ENCODE measurements at places on chromosomes 6 and 20.

DNA sequence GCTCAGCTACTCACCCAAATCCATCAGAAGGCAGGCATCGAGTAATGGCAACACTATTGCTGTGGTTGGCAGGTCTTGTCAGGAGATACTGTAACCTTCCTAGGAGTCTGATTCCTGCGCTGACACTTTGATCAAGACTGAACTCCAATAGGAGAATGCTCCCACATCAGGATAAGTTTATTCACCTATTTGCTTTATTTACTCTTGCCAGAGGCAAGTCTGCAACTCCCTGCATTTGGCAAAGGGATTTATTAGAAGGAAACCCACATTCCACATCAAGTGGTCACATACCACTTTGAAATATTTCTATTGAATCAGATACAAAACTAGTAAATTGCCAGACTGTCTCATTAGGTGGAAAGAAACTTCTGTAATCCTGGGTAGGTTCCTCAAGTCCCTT, 43.5 kb downstream of the ZFAND3 start:
- no peak for DNase-seq

GRCh38 chr20:3815703-3816315, 4.5 kb upstream of the AP5S1 start:
- no peak for DNase-seq

- no peak for DNase-seq
Measured at GRCh38 chr20:25467441-25467840, 60.0 kb downstream of the GINS1 start.

DNA sequence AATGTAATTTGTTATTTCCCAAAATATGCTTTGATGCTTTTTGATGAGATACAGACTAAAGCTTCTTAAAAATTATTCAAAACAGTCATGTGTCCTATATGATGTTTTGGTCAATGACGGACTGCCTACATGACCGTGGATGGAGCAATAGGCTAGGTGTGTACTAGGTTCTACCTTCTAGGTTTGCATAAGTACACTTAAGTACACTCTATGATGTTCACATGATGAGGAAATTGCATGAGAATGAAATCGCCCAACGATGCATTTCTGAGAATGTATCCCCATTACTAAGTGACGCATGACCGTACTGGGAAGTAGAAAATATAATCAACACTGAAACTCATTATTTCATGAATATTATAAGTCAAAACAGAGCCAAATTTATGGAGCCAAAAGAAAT, 151.3 kb upstream of the UST start:
- no peak for DNase-seq

- DNase-seq: no peak
Measured at GRCh38 chr20:50037123-50037522, 54.3 kb downstream of the SNAI1 start.

DNA sequence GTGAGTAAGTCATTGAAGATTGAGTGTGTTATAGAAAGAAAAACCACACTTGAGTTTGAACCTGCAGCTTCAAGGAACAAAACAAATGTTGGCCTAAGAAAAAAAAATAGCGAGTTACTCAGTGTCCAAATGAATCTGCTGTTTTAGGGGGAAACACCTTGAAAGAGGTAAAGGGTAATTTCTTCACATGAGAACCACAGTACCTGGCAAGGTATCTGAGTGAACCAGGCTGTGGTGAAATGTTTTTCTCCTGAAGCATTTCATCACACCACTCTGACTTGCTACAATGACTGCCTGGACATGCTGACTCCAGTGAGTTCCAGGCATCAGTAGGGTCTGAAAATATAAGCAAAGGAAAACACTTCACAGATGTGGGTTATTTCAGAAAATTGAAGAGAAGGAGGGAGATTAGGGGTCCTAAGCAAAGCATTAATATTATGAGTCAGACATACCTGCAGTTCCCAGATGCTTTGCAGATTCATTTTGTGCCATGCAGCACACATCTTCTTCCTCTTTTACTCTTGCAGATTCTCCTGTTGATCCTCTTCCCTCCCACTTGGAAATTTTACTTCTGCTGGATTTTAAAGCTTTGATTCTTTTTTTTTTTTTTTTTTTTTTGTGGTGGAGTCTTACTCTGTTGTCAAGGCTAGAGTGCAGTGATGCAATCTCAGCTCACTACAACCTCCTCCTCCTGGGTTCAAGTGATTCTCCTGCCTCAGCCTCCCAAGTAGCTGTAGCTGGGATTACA, 206.2 kb upstream of the SGK1 start:
- DNase-seq: no peak

DNA sequence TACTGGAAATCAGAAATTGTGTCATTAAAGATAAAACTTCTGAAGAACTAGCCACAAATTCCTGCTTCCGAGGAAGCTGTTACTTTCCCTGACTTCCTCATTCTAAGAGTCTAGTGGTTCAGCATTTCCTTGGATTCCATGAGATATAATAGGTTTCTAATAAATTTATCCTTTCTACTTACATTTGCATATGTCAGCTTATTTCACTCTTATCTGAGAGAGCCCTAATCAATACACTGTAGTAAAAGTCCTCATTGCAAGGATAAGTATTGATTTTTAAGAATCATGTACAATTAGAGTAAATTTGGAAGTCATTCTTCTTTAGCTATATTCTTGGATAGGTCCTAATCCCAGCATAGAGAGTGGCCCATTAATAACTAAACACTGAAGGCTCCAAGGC, 16.9 kb upstream of the THEMIS start:
- no peak for DNase-seq

DNA sequence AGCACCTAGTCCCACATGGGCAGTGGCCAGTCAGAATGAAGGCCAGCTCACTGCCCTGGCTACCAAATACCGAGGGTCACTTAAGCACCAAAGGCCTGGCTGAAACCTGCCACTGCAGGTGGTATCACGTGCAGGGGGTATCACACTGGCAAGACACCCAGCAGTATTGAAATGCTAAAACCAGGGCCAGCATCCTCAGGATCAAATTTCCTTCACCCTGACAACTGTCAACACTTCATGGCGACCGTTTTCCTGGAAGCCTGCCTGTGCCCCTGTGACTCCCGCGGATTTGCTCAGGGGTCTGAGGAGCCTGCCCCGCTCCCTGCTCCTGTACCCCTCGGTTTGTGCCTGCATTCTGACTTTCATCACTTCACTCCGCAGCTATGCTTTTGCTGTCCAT, 151.1 kb downstream of the TTLL2 start:
- DNase-seq: no peak

GRCh38 chr20:45341939-45342854, 6.0 kb downstream of the SDC4 start:
- peak; percentile 98 for DNase-seq

GRCh38 chr20:62245911-62246280, 7.6 kb downstream of the OSBPL2 start:
- DNase-seq: no peak

DNA sequence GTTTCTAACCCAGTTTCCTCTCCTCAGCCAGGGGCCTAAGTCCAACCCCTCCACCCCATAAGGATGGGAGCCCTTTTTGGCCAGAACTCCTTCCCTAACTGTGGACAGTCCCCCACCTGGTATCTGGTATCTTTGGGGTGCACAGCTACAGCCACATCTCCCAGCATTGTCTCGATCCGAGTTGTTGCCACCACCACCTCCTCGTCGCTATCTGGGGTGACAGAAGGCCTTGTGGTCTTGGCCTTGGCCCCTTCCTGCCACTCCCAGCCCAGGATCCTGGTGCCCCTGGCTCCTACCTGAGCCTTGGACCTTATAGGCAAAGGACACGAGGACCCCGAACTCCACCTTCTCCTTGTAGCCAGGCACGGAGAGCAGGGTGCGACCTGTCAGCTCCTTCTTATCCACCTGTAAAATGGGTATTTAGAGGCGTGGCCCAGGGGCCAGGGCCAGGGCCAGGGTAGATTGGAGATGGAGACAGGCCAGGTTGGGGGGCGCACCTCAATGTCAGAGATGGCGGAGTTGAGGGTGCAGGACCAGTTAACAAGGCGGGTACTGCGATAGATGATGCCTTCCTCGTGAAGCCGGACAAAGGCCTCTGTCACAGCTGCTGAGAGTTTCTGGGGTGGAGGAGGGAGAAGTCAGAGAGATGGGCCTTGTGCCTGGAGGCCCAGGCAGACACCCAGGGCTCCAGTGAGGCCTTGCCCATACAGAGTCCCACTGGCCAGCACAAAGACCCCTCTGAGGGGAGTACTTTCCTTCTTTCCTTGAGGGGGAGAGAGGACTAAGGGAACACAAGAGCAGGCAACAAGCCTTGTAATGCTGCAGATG, 7.2 kb upstream of the VWA7 start:
- no peak for DNase-seq

DNA sequence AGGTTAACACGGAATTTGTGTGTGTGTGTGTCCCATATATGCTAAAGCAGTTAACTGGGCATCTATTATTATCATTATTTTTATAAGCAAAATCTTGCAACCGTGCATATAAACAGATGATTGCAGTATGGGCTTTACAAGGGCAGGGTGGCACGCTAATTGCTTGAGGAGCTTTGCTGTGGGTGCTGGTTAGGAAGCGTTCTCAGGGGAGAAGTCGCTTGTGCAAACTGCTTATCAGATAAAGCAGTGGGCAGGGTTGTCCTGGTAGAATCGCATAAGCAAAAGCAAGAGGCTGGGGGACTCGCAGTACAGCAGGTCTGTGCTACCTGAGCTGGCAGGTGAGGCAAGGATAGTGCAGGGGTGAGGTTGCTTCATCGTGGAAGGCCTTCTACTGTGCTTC, 9.7 kb upstream of the CCN6 start:
- DNase-seq: no peak

- no peak for DNase-seq
Measured at GRCh38 chr6:46412662-46413061, 78.6 kb downstream of the RCAN2 start.

All from islet precursor cell (in vitro differentiated cells).